Activated T-helper 1 cell treated with anti-CD3 and anti-CD28 coated beads, Interleukin-12 subunit alpha, Interleukin-12 subunit beta, Interleukin-2, Interleukin-4 antibody, amounts not matched to agents 30 ng/mL and 10 ng/mL and 1 ng/mL, durations not matched to agents 14 hours and 24 hours and 36 hours (primary cell): ENCODE measurements at places on chromosomes 3 and 15. TPM values are rescaled to one million over a fixed set of nuclear protein-coding genes. Genes with fewer than 3 reads are reported as not detected.
A peak's percentile ranks its signal among the peaks of the same experiment; 100 is the strongest.

DNA sequence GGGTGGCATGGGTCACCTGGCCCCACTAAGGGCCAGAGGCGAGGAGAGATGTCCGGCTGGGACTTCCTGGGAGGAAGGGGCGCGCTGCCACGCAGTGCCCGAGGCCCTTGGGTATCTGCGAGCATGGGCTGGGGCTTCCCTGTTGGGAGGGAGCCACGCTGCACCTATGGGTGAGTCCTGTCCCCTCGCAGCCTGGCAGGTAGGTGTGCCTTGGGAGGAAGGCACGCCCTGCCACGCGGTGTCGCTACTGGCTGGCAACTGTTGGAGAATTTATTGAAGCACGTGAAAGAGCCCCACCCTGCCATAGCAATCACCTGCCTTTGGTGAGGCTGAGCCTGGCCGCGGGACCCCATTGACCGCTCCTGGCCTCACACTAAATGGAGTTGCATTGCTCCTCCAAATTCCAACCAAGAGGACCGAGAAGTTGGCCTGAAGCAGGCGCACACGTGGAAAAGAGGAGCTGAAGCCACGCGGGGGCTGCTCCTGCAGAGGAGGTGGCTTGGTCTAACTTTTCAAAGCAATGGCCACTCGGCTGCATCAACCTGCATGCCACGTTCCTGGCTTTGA lies 134.2 kb downstream of the TJP1 start:
- no peaks in the 10 kb centered on the region for H3K4me1 ChIP-seq
- no peak overlapping the region for H3K4me3 ChIP-seq
- H3K27ac ChIP-seq = no peak overlapping the region
- no peaks in the 10 kb centered on the region for H3K27me3 ChIP-seq

The ACSBG1 gene
- 0.15 and 0.52 TPM in 2 replicates for total RNA-seq

The POC1A gene
- 20.3 and 24.9 TPM in 2 replicates for total RNA-seq

The EAF2 gene
- 15.3 and 18.8 TPM in 2 replicates for total RNA-seq

The SIAH2 gene
- total RNA-seq = 175 and 177 TPM in 2 replicates

DNA sequence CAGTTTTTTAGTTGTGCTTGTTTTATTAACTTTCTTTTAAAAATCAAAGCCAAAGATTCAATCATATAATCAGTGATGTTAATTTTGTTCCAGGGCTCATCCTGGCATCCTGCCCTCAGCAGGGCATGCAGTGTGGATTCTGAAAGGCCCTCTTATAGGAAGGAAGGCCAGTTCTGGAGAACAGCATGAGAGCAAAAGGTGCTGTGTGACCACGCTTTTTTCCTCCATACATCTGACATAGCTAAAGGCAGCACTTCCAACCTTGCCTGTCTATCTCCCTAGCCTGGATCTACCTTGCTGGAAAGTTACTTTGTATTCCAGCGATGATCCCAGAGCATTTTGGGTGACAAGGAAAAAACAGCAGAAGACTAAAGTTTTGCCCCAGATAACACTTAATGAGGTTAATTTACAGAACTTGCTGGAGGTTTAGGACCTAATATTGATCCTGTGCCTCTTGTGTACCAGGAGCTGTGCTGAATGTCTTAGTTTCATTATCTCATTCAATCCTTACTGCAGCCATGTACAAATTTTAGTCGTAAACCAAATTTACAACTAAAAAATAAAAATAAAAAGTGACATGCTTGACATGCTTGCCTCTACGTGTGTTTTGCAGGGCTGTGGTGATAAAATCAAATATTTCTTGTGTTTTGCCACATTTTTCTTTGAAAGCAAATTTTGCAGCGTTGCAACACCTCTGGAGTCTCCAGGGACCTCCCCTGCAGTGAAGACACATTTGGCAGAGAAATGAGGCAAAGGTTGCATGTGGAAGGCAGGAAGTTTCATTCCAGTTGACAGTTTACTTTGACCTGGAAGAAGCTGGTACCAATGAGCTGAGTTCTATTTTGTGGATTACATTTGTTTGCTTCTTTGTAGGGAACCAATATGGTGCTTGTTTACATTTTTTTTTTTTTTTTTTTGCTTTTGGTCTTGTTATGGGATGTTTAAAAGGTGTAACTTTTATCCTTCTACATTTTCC lies 13.2 kb downstream of the IL1RAP start:
- H3K36me3 ChIP-seq = peaks cover 31% of the 10 kb centered on the region
- no peak overlapping the region for H3K27ac ChIP-seq
- no peak for DNase-seq
- peaks cover 6% of the 10 kb centered on the region for H3K4me1 ChIP-seq

DNA sequence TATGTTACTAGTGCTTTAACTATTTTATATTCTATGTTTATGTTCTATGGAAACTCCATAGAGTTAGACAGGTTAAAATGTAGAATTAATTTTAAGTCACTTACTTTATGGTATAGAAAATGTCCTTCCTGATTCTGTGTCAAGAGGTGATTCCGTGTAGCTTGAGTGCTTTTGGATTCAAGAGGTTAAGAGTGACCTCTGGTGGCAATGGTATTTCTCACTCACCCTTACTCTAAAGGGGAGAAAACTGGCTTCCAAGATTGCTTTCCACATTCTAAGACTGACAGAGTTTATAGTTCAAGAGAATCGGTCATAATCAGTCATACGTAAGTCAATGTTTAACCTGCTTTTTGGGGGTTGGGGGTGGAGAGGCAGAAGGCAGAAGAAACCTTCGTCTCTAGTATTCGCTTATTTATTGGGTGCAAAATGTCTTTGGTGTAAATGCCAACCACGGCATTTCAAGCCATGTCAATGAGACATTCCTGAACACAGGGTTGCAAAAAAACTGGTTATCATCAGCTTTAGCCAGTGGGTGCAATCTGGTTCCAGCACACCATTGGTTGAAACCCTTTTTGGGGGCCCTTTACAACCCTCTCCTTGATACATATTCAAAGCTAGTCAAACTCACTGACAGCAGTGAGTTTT lies 92.0 kb upstream of the VGLL3 start:
- H3K27me3 ChIP-seq = no peaks in the 10 kb centered on the region
- peaks cover 12% of the 10 kb centered on the region for H3K4me1 ChIP-seq
- no peak overlapping the region for H3K4me3 ChIP-seq
- no peaks in the 10 kb centered on the region for H3K36me3 ChIP-seq
- no peak overlapping the region for H3K27ac ChIP-seq

DNA sequence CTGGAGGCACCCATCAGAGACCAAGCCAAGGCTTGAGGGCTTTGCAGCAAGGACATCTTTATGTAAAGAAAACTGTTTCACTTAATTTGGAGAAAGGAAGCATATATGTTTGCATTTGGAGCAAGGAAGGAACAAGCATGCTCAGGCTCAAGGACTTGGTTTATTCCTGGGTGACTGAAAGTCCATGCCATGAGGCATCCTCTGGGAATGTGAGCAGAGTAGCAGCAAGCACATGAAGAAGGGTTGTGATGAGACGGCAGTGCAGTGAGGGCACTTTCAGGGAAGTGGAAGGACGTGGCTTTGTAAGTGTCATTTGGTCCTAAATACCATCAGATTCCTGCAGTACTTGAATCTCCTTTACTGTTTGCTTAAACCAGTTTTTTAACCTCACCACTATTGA lies 26.8 kb downstream of the POLG start:
- H3K27me3 ChIP-seq = no peaks in the 10 kb centered on the region
- peaks cover 66% of the 10 kb centered on the region for H3K36me3 ChIP-seq
- H3K27ac ChIP-seq = peak overlapping the region; percentile 31
- no peak for DNase-seq
